ENCODE measurements at places on chromosomes 3 and 15.

DNA sequence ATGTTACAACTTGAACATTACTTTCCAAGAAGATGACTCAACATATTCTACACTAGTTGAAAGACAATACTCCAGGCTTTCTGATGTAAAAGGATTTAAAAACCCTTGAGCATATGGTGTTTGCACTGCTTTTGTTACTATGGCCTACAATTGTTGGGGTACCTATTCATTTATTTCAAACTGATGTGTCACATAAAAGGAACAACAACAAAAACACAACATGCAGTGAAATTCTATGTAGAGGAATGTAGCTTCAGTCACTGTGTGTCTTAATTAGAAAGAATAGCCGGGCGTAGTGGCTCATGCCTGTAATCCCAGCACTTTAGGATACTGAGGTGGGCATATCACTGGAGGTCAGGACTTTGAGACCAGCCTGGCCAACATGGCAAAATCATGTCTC is 1.6 kb downstream of the SPATA16 start:
- DNase-seq, result no peak

DNA sequence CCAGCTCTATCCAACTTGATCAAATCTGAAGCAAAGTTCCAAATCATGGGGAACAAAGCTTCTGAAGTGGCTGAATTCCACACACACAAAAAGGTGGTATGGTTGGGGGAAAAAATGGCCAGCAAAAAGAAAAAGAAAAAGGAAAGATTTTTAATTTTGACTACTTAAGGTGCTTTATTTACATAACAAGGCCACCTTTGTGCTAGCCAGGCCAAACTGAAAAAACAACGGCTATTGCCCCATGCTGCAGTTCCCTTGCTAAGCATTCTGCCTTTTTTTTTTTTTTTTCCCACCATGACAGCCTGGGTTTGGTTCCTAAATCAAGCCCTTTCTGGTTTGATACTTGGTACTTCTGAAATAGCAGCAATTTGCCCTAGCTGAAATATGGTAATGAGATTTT is 66.5 kb upstream of the DAZL start:
- no peak for DNase-seq

DNA sequence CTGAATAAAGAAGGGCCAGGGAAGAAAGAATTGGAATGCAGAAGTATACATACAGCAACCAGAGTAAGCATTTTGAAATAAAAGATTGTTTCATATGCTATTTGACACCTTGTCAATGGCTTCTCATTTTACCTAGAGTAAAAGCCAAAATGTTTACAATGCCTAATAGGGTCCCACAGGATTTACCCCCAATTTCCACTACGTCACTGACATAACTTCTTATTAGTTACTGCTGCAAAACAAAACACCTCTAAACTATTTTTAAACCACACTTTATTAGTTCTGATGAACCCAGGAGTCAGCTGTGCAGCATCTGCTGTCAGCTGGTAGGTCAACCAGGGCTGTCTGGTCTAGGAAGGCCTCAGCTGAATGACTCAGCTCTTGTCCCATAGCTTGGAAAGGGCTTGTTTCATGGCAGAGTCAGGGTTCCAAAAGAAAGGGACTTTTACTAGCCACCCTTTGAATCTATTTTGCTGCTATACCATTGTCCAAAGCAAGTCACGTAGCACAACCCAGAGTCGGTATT is 945.1 kb downstream of the EPHA3 start:
- DNase-seq, result no peak

GRCh38 chr15:26889298-26889898 is 22.5 kb downstream of the GABRA5 start:
- DNase-seq, result peak; percentile 24

DNA sequence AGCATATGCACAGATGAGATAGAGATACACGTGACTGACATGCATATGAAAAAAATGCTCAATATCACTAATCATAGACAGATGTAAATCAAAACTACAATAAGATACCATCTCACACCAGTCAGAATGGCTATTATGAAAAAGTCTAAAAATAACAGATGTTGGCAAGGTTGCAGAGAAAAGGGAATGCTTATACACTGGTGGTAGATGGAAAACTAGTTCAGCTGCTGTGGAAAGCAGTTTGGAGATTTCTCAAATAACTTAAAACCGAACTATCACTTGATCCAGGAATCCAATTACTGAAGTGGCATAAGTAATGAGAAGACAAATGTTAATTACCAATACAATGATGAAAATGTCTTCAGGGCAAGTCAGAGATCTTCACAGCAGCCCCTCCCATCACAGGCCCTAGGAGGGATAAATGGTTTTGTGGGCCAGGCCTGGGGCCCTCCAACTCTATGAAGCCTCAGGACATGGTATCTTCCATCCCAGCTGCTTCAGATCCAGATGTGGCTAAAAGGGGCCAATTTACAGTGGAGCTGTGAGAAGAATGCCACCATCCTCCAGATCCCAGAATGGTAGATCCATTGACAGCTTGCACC is 71.4 kb upstream of the PLSCR4 start:
- no peak for DNase-seq

DNA sequence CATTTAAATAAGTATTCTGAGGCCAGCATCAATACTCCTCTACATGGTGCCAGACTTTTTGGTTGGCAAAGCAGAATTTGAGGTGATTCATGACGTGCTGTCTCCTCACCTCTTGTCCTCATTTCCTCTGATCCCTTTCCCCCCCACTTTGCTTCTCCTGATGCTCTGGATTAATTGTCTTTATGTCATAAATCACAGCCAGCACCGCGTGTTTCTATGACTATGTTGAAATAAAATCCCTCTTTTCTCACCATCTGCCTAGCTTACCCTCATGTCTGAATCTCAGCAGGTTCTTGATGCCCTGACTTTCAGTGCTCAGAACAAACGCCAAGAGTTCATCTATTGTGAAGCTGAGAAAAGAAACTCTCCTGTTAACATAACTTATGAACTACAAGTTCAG is 19.7 kb upstream of the PTPRG start:
- DNase-seq, result no peak

- no peak for DNase-seq
Measured at GRCh38 chr3:31858439-31858838, 122.6 kb downstream of the OSBPL10 start.

DNA sequence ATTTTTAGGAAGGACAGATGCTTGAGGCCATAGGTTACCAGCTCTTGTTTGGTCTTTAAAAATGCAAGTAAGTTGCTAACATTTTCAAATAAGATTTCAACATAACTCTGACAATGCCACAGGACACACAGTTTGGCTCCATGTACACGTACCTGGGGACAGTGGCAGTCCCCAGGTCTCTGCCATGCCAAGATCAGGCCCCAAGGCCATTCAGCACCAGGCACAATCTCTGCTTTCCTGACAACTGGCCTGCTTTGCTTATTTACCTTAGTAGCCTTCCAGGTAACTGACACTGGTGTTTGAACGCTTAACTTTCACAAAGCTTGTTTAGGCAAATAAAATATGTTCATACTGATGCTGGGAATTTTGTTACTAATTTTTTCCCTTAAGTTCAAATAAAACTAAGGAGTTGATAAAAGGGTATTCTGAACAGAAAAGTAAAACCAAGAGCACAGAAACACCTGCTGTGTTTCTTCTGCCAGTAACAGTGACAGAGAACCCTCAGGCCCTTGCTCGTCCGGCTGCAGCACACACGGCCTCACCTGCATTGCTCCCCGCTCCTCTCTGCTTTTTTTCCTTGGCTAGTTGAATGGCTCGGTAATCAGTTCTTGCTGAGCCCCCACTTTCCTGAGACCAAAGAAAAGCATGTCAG is 16.5 kb downstream of the ZXDC start:
- no peak for DNase-seq

DNA sequence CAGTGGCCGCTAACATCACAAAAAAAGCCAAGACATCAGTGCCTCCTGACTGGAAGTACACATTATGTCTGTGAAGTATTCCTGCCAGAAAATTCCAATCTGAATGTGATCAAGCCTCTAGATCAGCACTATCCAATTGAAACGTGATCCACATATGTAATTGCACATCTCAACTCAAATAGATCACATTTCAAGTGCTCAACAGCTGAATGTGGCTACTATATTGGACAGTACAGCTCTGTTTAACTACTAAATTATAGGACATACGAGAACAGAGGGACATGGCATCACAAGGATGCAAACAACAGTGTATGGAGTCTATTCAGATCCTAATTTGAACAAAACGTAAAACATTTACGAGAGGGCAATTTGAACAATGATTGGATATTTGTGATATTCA is 542 bp upstream of the UBAP1L start:
- DNase-seq, result no peak

- DNase-seq, result no peak
Measured at GRCh38 chr3:45154641-45155147, 8.5 kb upstream of the CDCP1 start.

- DNase-seq, result no peak
Measured at GRCh38 chr3:58098531-58098930, 90.3 kb downstream of the FLNB start.

GRCh38 chr15:34883633-34884032 is 85.9 kb downstream of the AQR start:
- no peak for DNase-seq

DNA sequence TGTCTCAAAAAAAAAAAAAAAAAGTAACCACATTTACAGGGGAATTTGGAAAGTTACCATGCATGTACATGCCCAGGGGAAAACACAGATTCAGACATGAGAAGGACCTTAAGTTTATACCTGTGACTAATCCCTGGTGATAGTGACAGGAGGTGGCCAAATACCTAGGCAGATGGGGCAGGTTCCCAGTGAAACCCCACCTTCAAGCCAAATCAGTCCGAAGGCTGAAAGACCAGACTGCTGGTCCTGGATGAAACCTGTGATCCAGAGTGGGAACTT is 15.8 kb downstream of the SPCS1 start:
- DNase-seq, result no peak

DNA sequence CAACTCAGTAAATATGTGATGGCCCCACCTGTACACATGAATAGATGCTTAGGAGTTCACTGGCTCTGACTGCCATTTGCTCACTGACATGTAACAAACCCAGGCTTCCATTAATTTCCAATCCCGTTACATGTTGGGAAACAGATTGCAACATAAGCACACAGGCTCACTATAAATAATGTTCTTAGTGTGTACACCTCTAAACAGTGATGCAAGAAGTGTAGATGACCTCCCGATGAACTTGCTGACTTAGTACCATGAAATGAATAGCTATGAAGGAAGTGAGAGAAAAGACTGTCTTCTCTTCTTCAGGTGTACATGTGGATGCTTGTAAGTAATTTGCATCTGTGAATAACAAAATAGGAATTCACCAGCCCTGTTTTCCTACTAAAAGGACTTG is 21.4 kb upstream of the FSIP1 start:
- DNase-seq, result no peak

- DNase-seq, result no peak
Measured at GRCh38 chr15:35126236-35126635, 41.1 kb upstream of the NANOGP8 start.

DNA sequence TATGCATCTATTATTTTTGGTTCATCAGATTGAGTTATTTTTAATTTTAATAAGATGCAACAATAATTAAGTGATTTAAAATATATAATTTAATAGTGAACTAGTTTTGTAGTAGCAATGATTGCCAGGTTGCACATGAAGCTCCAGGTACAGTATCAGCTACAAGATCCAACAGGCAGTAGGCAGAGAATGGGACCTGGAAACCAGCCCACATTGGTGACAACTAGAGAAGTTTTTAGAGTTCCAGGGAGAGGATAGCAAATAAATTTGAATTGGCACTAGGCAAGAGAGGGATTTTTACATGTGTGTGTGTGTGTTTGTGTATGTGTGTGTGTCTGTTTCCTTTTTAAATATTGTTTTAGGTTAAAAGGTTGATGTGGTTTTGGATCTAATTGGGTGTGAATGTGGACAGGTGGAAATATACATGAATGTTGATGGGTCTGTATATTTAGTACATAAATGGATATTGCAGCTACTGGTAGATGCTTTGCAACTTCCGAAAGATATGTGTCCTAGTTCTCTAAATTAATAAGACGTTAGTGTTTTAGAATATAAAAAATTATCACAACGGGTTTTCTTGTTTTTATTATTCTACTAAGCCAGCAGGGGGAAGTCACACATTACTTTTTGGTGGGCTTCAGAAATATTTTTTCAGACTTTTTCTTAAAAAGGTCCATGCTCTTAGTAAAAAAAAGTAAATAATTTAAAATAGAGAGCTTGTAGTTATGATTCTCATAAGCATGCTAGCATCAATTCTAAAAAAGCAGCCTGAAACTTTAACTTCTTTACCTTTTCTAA is 110.1 kb upstream of the GBE1 start:
- DNase-seq, result no peak

- DNase-seq, result peak; percentile 2
Measured at GRCh38 chr3:129413687-129414506, 14.5 kb downstream of the EFCAB12 start.

GRCh38 chr3:172094621-172095557 is 55.5 kb downstream of the FNDC3B start:
- DNase-seq, result no peak

DNA sequence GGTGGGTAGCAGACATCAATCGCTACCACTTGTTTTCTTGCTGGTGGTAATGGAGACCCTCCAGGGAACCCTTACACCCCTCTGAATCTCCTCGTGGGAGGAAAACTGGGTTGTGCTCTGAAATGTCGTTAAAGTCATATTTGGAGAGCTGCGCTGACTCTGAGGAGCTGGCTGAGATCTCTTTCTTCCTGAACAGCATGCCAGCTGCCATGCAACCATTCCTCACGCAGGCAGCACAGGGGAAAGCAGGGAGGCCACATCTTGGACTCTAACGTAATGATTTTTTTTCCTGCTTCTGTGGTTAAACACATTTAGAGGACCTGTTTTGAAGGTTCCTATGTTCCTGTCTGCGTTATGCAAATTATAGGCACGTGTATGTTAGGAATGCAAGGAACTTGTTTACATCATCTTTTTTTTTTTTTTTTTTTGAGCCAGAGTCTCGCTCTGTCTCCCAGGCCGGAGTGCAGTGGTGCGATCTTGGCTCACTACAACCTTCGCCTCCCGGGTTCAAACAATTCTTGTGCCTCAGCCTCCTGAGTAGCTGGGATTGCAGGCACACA is 156.7 kb downstream of the TJP1 start:
- DNase-seq, result no peak

- DNase-seq, result no peak
Measured at GRCh38 chr3:81080608-81081007, 680.8 kb downstream of the GBE1 start.

DNA sequence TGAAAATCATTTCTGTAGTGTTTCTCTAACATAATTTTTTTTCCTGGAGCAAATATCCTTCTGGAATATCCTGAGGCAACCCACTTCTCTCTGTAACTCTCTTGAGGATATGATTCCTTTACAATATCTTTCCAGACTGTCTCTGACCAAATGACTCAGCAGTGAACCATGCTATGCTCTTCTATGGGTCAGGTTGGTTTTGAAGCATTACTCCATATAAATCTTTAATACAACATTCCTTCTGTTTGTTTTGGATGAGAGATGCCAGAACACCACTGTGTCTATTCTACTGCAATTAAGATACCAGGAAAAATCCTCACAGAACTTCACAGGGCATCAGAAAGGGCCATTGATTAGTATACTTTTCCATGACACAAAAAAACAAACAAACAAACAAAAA is 626.4 kb upstream of the ZNF385D start:
- DNase-seq, result no peak

Measured in left colon (tissue), 2 donors.